Stimulated activated CD4-positive, alpha-beta T cell treated with anti-CD3 and anti-CD28 coated beads, Interleukin-1b, Interleukin-23, amount 100 ng/mL, for 1 hour (primary cell): ENCODE measurements at places on chromosomes 5 and 9.

DNA sequence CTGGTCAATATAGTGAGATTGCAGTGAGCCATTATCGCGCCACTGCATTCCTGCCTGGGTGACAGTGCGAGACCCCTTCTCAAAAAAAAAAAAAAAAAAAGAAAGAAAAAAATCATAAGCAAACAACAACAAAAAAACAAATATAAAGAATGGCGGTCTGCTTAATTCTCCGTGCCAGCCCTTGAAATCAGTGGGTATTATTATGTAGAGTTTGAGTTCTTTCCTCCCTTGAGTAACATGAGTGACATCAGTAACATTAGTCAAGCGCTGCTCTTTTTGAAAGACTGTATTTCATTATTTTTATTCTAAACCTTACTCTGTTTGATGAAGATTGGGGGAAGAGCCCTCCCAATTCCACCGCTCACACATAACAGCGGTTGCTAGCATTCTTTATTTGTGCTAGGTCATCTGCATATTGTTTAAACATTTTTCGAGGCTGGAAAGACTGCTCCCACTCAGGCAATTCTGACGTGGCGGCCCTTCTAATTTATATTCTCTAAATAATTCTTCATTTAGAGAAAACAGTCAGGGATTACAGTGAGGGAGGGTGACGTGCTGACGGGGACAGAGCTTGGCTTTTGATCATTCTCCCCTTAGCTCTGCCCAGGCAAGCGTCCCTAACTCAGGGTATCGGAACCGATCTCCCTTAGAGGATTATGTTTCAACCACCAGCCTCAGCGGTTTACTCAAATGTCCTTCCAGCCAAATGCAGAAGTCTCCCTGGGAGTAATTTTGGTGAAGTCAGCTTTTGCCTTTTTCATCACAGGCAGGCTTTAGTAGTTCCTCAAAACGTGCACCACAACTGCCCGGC is 860 bp upstream of the MARCHF6 start:
- DNase-seq: no peak

DNA sequence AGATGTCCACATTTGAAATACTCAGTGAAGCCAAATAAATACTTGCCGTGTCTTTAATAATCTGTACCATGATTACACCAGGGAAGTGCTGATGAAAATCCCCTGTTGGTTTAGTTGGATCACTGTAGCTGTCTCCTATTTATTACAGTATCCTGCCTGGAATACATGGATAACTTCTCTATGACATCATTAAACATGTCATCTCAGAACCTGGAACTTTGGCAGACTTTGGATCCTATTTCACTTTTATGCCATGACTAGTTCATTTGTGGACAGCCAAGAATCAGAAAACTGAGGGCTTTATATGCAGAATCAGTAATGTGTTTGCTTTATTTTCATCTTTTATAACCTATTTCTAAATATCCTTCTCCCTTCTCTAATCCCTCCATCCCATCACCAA is at the start of gene TXNDC8:
TXNDC8 (minus strand) TSS at position 137 of the 400 bp plus-strand sequence.
- no peak for DNase-seq

DNA sequence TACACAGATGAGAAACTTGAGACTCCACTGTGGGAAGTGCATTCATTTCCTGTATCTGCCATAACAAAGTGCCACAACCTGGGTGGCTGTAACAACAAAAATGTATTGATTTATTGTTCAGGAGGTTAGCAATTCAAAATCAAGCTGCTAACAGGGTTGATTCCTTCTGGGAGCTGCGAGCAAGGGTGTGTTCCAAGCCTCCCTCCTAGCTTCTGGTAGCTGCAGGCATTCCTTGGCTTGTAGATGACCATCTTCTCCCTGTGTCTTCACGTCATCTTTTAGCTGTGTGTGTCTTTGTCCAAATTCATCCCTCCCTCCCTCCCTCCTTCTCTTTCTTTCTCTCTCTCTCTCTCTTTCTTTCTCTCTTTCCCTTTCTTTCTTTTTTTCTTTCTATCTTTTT is 258.1 kb downstream of the MSX2 start:
- no peak for DNase-seq

GRCh38 chr9:7640231-7640630 is 159.3 kb downstream of the DMAC1 start:
- no peak for DNase-seq

GRCh38 chr5:1294835-1295649 is at the start of gene TERT:
TERT (minus strand) TSS chr5:1295068; CDS start chr5:1294989, 79 bp downstream.
- DNase-seq: peak; percentile 41
